ENCODE measurements at places on chromosomes 12 and 14.

- no peak for DNase-seq
These were observed 280.6 kb upstream of the SFSWAP start for GRCh38 chr12:131430158-131430742.

GRCh38 chr12:8855891-8856290 lies 33.5 kb downstream of the A2ML1 start:
- no peak for DNase-seq

DNA sequence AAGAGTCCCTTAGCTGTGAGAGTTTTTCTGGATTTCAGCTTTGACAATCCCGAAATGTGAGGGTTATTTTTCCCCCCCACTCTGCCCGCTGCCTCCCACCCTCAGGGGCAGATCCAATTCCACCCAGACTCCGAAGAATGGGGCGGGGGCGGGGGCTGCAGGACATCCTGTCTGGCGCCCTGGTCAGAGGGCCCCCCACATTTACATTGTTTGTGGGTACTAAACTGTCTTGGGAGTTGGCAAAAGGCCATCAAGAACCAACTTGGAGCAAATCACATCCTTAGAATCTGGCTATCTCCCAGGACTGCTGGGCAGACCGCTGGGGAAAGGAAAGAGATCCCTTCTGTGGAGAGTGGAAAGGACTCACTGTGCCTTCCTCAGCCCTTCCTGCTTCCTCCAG lies 2.4 kb downstream of the EMP1 start:
- DNase-seq, result no peak

DNA sequence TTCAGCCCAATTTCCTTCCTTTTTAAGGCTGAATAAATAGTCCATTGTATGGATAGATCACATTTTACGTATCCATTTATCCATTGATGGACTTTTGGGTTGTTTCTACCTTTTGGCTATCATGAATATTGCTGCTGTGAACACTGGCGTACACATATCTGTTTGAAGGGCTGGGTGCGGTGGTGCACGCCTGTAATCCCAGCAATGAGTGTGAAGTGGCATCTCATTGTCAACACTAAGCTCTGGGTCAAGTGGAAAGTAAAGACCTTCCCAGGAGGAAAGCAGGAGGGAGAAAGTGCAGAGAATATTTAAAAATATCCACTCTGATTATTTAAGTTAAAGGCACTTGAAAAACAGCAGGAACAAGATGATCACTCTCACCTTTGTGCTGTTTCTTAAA lies 11.7 kb upstream of the PLA2G1B start:
- no peak for DNase-seq

DNA sequence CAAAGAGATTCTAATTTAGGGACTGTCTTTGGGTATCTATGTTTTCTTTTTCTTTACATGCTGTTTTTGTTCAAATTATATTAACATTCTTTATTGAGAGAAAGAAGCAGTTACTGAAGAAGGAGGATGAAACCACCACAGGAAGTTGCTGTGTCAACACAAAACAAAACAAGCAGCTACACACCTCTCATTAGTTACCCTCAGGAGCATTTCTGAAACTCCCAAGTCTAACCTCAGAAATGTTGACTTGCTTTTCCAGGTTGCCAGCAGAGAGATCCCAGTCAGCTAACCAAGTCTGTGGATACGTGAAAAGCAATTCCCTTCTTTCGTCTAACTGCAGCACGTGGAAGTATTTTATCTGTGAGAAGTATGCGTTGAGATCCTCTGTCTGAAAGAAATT lies 33.5 kb downstream of the CLEC1A start:
- DNase-seq, result no peak

GRCh38 chr12:26712892-26713291 lies 120.1 kb downstream of the ITPR2 start:
- no peak for DNase-seq

DNA sequence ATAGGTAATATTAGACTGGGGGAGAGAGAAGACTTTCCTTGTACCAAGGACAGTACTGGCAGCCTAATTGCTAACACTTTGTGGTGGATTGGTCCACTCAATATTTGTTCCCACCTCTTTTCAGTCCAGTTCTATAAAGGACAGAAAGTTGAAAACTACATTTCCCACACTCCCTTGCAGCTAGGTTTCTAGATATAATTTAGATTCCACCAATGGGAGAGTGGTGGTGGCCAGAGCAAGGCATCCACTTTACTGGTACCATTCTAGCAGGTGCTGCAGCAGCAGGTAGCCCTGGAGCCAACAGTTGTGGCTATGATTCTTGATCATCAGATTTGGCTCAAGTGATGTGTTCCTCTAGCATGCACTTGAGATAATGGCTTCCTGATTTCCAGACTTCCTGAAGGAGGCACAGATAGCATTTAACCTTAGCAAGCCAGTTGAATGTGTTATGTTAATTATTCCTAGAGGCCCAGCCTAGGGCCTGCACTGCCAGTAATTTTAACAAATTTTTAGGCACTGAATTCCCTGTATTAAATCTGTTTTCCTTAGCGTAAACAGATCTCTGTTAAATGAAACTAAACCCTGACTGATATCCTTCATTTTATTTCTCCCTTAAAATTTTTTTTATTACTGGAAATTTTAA lies 24.4 kb downstream of the SLC38A1 start:
- no peak for DNase-seq

- no peak for DNase-seq
These were observed 48.3 kb upstream of the TMEM263 start for GRCh38 chr12:106907411-106907810.

GRCh38 chr14:71430321-71430677 lies 501.9 kb upstream of the RGS6 start:
- DNase-seq, result no peak

DNA sequence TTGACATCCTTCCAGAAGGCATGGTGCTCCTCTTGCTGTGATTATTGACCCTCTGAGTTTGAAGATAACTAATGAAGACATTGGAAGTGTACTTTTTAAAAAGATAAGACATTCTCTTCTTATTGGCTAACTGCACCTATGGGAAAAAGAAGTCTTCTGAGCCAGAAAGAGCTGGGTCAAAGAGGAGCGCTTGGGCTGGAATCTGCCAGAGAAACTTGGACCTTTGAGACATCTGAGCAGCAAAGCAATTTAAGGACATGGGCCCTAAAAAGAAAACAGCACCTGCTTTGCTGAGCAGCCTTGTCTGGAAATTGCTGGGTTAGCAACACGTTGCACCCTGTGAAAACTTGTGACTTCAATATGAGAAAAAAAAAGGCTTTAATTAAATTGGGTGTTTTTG lies 27.8 kb downstream of the IGF1 start:
- no peak for DNase-seq

DNA sequence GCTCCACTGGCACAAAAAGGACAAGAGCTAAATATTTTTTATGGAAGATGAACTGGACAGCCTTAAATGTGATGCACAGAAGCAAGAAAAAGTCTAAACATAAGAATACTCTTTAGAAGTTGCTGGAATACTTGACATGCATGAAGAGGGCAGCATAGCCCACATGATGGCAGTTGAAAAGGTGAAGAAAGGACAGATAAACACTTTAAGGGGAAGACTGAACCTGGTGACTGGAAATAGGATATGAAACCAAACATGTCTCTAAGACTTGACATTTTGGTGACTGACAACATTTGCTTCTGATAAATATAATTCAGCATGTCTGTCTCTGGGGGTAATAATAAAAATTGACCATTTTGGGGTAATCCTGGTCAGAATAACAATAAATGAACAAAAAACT lies 273.1 kb downstream of the CCDC91 start:
- DNase-seq, result no peak

GRCh38 chr12:47750229-47750798 lies 8.4 kb downstream of the RAPGEF3 start:
- no peak for DNase-seq

DNA sequence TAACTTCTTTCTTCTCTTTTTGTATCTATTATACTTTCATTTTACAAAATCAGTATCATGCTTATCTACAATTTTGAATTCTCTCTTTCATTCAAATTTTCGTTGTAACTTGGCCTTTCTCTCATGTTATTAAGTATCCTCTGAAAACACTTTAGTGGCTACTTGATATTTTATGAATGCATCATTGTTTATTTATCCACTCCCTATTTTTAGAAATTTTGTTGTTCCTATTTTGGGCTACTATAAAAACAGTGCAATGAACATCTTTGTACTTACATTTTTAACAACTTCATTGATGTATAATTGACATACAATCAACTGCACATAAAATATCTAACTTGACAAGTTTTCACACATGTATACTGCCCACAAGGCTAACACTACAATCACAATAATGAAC lies 44.0 kb upstream of the AMIGO2 start:
- no peak for DNase-seq

Data from NCI-H187 (cell line).